ENCODE measurements at places on chromosomes 5 and 9.

DNA sequence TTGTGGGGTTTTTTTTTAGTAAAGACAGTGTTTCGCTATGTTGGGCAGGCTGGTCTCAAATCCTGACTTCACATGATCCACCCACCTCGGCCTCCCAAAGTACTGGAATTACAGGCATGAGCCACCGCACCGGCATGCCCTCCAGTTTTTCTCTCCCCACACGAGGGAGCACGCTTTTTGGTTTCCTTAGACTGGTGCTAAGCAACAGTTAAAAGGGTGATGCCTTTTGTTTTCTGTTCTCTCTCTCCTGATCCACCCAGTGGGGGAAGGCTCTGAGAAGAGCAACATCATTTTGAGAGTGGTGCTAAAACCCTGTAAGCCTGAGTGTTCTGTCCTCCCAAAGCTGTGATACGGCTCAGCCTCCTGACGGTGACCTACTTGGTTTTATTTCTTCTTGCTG lies 146.6 kb downstream of the MAN2A1 start:
- DNase-seq = no peak

GRCh38 chr5:147996379-147996778 lies 67.4 kb upstream of the SPINK5 start:
- DNase-seq = no peak

- DNase-seq = no peak
Observed at GRCh38 chr9:20491612-20492011, 130.7 kb downstream of the MLLT3 start.

DNA sequence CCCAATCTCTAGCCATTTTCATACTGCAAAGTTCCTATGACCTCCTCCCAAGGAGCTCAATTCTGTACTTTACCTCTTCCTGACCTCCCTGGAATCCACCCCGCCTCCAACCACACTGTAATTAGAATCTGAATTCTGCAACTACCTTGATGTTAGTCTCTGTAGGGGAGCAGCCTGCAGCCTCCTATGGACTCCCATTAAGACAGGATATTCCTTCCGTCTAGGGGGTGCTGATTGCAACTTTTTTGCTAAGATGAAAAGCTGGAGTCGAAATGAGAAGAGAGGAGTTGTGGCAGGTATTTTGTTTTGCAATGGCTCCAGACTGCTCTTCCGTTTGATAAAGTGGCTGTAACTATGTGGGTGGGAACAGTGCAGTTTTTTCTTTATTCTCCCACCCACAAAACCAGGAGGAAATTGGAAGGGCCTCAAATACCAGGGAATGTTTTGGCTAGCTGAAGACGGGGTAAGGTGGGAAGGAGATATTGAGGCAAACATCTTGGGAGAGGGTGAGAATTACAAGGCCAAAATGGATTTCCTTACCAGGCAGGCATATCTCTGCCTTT lies 23.8 kb downstream of the ANXA2R start:
- DNase-seq = no peak

- DNase-seq = no peak
Observed at GRCh38 chr5:8765886-8766285, 780.0 kb downstream of the SEMA5A start.

DNA sequence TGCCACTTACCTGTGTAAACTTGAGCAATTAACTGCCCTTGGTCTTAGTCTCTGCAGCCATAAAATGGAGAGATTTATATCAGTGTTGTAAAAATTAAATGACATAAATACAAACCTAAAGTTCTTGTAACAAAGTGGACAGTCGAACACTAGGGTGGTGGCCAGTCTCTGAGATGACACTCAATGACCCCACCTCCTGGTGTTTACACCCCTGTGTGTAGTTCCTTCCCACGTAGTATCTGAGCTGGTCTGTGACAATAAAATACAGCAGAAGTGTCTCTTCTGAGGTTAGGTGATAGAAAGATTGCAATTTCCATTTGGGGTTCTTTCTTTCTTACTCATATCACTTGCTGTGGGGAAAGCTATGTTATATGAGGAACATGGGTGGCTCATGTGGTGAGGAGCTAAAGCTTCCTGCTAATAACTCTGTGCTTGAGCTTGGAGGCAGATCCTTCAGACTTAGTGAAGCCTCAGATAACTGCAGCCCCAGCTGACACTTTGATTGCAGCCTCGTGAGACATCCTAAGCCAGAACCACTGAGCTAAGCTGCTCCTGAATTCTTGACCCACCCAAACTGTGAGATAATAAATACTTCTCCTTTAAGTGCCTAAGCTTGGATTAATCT lies 173.4 kb upstream of the CHD1 start:
- DNase-seq = no peak

GRCh38 chr9:127500399-127500798 lies 49.1 kb downstream of the LRSAM1 start:
- no peak for DNase-seq

GRCh38 chr5:62762503-62762902 lies 183.9 kb downstream of the LRRC70 start:
- no peak for DNase-seq

DNA sequence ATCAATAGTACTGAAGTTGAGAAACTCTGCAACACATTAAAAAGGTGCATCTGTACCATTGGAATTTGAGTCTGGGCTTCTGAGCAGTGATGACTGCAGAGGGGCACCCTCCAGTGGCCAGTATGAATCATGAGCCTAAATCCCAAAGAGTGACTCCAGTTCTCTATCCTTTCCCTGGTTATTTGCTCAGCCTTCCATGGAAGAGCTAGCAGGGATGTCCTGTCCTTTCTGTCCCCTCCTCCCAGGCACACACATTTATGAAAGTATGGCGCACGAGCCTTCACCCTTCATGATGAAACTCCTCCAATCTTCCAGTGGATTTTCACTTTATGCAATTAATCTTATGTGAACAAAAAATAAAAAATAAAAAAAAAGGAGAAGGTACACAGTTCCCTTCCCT lies 81.0 kb downstream of the ESM1 start:
- no peak for DNase-seq

DNA sequence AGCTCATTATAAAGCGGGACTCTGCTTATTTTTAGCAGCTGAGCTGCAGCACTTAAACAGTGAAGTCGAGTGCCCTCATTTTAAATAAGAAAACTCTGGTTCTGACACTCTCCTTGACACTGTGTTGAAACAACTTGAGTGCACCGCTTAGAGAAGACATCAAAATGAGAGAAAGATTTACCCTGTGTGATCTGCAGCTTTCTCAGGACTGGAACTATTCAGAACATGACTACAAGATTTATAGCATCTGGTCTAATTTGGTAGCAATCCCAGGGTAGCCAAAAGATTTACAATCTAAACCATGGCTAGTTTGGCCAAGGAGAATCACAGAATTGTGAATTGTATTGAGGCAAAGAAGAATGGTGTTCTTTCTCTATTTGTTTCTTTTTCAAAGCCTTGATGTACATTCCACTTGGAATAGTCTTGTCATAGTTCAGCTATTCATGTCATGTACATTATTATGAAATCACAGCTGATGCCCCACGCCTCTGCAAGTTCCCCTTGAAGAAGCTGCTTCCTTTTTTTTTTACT lies 38.7 kb downstream of the PLEKHG4B start:
- no peak for DNase-seq

GRCh38 chr5:159833088-159833487 lies 83.2 kb upstream of the ADRA1B start:
- DNase-seq = no peak

- DNase-seq = no peak
Observed at GRCh38 chr5:79086116-79086515, 16.5 kb downstream of the BHMT2 start.

DNA sequence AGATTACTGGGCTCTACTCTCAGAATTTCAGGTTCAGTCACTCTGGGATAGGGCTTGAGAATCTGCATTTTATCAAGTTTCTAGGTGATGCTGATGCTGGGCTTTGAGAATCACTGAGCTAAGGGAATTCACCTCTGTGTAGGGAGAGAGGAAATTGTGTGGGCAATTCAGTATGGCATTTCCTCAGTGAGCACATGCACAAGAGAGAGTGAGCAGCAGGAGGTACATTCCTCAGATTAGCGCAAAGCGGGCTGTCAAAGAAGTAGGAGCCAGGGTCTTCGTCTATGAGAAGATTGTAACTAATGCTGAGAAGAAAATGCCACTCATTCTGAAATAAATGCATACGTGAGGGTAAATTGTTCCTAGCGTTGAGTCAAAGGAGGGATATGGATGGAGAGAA lies 175.9 kb downstream of the KIF4B start:
- no peak for DNase-seq

GRCh38 chr5:14337593-14337992 lies 194.5 kb downstream of the TRIO start:
- no peak for DNase-seq

DNA sequence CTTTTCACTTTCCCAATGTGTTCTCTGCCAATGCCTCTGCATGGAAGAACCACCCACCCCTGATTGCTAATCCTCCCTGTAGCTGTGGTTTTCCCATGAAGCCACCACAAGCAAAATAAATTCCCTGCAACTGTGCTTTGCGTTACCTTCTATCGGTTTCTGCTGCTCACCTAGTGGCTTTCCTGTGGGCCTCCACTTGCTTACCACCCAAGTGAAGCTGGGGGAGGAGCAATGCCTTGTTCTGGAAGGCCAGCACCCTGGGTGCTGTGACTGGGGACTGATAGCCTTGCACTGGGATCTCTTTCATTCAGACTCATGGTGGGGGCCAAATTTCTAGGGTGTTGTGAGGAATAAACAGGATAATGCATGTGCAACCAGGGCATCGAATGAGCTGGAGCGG lies 56.3 kb upstream of the GDNF start:
- no peak for DNase-seq

- DNase-seq = no peak
Observed at GRCh38 chr5:6746244-6746643, 33.0 kb downstream of the TENT4A start.

GRCh38 chr5:122154910-122155309 lies 25.6 kb downstream of the ZNF474 start:
- no peak for DNase-seq

DNA sequence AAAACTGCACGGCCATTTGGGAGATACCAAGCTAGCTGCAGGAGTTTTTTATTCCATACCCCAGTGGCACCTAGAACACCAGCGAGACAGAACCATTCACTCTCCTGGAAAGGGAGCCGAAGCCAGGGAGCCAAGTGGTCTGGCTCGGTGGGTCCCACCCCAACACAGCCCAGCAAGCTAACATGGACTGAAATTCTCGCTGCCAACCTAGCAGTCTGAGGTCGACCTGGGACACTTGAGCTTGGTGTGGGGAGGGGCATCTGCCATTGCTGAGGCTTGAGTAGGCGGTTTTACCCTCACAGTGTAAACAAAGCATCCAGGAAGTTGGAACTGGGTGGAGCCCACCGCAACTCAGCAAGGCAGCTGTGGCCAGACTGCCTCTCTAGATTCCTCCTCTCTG lies 108.9 kb upstream of the CHD1 start:
- DNase-seq = no peak

DNA sequence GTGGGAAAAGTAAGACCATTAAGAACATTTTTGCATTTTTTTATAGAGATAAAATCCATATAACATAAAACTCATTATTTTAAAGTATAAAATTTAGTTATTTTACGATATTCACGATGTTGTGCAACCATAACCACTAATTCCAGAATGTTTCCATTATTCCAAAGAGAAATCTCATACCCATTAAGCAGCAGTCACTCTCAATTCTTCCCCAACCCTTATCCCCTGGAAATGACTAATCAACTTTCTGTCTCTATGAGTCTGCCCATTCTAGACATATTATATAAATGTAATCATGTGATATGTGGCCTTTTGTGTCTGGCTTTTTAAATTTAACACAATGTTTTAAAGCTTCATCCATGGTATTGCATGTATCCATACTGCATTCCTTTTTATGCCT lies 115.6 kb upstream of the ADAMTSL1 start:
- DNase-seq = no peak

- no peak for DNase-seq
Observed at GRCh38 chr5:27911216-27911615, 872.8 kb upstream of the CDH9 start.

- DNase-seq = no peak
Observed at GRCh38 chr5:54761213-54761701, 224.1 kb downstream of the ESM1 start.

All from stimulated activated CD4-positive, alpha-beta T cell treated with anti-CD3 and anti-CD28 coated beads, Interleukin-1b, Interleukin-23, amount 100 ng/mL, for 1 hour (primary cell).